NCI-H446 (cell line): ENCODE measurements at places on chromosomes 3 and 15.
A peak's percentile ranks its signal among the peaks of the same experiment; 100 is the strongest.

DNA sequence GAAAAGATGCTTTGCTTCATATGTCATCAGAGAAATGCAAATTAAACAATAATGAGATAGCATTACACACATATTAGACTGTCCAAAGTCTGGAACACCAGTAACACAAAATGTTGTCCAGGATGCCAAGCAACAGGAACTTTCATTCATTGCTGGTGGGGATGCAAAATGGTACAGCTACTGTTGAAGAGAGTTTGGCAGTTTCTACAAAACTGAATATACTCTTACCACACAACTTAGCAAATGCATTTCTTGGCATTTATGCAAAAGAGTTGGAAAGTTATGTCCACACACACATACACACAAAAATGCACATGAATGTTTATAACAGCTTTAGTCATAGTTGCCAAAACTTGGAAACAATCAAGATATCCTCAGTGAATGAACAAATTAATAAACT, 195.2 kb upstream of the MME start:
- no peak for DNase-seq

DNA sequence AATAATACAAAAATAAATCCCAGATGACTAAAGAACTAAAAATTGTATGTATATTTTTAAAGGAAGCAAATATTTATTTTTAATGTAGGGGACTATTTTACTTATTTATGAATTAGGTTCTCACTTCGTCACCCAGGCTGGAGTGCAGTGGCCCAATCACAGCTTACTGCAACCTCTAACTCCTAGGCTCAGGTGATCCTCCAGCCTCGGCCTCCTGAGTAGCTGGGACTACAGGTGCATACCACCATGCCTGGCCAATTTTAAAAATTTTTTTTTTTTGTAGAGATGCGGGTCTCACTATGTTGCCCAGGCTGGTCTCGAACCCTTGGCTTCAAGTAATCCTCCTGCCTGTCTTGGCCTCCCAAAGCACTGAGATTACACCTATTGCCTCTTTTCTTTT, 42.6 kb downstream of the CMTM7 start:
- no peak for DNase-seq

- DNase-seq = no peak
Measured at GRCh38 chr15:22855791-22856190, 17.3 kb downstream of the NIPA2 start.

DNA sequence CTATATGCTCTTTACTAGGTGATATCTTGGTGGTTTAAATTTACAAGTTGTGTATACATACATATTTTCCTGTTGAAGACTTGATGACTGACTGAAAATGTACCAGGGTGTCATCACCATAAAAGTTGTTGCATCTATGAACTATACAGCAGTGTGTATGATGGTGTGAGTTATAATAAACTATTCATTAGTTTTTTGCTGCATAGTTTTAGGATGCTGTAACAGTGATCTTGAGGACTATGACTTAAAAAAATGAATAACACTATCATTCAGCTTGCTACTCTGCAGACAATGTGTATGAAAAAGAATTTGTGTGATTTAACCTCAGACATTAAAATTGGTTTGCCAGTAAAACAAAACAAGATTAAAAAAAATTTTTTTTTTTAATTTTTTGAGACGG, 49.0 kb downstream of the UBE2E2 start:
- DNase-seq = no peak

GRCh38 chr3:18403061-18403460, 22.1 kb downstream of the SATB1 start:
- no peak for DNase-seq

DNA sequence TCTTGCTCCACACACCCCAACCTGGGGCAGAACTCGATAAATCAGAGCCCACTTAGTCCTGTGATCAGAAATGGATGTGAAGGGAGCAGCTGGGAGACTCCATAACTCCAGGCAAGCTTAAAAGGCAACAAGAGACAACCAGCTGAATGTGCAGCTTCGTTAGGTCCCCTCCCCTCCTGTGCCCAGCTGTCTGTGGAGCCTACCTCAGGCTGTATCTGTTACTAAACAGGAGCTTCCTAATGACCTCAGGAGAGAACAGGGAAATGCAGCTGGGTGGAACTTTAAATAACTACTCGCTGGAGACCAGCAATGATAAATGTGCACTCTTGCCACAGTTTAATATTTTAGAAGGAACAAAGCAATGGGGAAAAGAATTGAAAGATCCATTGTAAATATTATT, 25.9 kb downstream of the SLC9A9 start:
- no peak for DNase-seq

DNA sequence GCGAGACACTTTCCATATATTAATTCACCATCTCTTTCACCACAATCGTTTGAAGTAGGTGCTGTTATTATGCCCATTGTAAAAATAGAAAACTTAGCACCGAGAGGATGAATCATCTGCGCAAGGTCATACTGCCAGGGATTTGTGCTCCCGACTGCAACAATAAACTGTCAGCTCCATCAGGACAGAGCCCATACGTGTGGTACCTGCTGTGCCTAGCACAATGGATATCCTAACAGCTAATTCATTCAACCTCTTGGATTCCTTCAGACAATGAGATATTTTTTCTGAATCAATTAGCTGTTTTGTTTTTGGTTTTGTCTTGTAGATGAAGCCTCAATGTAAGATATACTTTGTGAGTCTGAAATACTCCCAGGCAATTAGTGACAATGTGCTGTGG, 32.3 kb upstream of the PROK2 start:
- no peak for DNase-seq

DNA sequence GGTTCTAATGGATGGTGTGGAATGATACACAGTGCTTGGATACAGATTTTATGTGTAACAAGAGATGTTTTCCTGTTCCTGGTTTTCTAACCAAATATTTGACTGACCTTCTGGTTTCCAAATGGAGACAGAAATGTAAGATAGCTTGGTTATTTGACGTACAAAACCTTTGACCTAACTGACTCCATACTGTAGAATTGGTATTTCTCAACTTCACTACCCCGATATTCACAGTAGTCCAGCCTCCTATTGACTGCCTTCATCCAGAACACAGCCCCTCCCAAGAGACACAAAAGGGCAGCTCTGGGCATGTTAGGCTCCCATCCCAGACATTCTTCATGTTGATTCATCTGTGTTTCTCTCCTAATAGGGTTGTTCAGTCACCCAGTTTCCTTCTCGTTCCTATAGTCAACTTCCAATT, 33.4 kb downstream of the MYO1E start:
- no peak for DNase-seq

GRCh38 chr3:151426341-151426657, 34.6 kb downstream of the IGSF10 start:
- DNase-seq = no peak

DNA sequence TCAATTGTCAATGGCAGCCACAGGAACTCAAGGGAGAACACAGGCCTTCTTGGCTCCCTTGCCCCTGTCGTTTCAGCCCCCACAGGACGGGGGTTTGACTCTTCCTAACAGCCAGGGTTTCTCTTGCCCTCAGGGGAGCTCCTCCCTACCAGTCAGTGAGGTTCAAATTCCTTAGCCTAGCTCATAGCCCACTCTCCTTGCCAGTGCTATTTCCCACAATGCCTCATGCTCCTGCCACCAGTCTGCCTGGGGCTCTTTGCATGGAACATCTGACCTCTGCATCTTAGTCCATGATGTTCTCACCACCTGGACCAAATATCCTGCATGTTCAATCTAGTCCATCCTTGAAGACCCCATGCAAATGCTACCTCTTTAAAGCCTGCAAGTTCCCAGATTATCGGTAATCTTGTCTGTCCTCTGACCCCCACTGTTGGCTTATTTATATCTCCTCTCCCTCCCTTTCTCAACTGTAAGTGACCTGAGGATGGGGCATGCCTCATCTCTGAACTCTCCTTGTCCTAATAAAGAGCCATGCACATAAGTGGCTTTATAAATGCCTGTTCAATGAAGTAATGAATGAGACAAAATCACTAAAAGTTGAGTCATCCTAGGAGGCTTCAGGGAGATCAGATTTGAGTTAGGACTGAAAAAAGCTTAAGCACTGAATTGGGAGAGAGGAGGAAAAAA, 78.0 kb downstream of the MYO1E start:
- no peak for DNase-seq

GRCh38 chr3:12831301-12831866, 10.0 kb downstream of the RPL32 start:
- no peak for DNase-seq

GRCh38 chr3:72938471-72939265, 50.8 kb downstream of the GXYLT2 start:
- DNase-seq = peak; percentile 64

- DNase-seq = no peak
Measured at GRCh38 chr3:16523778-16524177, 10.3 kb upstream of the RFTN1 start.

GRCh38 chr15:92650966-92651365, 4.6 kb downstream of the FAM174B start:
- no peak for DNase-seq

- DNase-seq = no peak
Measured at GRCh38 chr3:189235214-189235613, 63.4 kb downstream of the TPRG1 start.

DNA sequence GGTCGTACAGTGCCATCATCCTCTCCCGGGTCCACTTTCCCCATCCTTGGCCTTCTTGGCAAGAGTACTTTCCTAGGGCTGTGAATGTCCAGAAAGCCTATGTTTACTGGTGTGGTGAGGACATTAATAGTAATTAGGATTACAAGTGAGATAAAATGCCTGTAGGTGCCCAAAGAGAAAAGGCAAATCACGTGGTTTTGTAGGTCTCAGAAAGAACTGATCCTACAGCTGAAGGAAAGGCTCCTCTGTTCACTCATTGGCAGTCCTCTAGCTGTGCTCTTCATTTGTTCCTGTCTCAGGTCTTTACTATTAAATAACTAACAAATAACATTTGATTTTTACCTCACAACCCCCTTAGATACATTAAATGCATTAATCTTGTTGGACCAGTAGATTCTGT, 220.1 kb upstream of the CBLB start:
- no peak for DNase-seq
